ENCODE measurements at places on chromosomes 1 and 21.

GRCh38 chr21:28135646-28136045, 857.0 kb downstream of the LTN1 start:
- no peak for DNase-seq

- no peak for DNase-seq
Observed at GRCh38 chr21:46667741-46668380, 32.4 kb downstream of the PRMT2 start.

DNA sequence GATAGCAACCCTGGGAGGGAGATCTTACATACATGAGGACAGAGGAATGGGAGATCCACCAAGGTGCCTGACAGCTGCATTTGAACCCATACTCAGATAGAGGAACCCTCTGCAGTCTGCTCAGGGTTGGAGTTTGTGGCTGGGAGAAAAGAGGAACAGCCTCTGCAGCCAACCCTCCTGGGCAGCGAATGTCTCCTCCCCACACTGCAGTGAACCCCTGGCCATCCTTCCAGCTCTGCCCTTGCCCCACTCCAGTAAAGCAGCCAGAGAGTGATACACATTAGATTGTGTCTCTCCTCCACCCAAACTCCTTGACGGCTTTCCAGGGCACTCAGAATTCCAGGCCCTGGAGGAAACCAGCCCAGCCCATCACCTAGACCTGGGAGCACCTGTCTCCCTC, 137.7 kb downstream of the RUNX1 start:
- no peak for DNase-seq

DNA sequence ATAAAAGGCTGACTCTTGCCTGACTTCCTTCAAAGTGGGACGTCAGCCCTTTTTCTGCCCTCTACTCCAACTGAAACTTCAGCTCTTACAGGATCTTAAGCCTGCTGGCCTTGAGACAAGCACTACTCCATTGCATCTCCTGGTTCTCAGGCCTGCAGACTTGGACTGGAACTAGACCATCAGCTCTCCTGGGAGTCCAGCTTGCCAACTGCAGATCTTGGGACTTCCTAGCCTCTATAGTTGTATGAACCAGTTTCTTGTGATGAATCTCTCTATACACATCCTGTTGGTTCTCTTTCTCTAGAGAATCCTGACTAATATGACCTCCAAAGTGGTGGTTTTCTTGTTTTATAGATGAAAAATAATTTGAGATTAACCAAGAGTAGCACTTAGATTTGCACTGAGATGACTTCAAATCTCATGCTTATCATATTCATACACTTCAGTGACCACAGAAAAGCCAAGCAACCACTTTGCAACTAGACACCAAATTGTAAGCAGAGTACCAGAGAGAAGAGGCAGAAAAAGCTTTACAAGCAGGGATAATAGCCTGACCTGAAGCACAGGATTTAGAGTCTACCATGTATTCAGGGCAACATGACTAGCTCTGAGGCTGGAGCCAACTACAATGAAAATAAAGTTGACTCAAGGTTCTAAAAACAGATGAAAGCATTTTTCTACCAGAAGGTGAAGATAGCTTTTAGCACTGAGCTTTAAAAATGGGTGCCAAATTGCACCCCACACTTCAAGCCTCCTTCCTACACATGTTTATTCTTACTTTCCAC, 661.3 kb upstream of the USP24 start:
- no peak for DNase-seq

GRCh38 chr1:65459397-65459768, 38.9 kb downstream of the LEPR start:
- no peak for DNase-seq

DNA sequence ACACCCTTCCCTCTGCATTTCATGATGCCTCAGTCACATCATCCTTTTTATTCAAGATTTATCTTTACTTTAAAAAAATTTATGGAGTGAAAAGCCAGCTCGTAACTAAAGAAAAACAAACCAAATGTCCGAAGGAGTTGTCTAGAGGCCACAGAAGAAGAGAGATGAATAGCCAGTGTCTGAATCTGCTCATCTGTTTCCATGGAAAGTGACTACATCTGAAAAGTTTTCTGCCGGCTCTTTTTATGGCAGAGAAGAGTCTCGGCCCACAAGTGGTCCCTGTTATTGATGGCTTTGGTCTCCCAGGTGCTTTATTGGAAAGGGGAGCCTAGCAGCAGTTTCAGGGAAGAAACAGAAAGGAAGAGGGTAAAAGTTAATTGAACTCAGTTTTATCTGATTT, 5.6 kb downstream of the EVA1C start:
- no peak for DNase-seq

DNA sequence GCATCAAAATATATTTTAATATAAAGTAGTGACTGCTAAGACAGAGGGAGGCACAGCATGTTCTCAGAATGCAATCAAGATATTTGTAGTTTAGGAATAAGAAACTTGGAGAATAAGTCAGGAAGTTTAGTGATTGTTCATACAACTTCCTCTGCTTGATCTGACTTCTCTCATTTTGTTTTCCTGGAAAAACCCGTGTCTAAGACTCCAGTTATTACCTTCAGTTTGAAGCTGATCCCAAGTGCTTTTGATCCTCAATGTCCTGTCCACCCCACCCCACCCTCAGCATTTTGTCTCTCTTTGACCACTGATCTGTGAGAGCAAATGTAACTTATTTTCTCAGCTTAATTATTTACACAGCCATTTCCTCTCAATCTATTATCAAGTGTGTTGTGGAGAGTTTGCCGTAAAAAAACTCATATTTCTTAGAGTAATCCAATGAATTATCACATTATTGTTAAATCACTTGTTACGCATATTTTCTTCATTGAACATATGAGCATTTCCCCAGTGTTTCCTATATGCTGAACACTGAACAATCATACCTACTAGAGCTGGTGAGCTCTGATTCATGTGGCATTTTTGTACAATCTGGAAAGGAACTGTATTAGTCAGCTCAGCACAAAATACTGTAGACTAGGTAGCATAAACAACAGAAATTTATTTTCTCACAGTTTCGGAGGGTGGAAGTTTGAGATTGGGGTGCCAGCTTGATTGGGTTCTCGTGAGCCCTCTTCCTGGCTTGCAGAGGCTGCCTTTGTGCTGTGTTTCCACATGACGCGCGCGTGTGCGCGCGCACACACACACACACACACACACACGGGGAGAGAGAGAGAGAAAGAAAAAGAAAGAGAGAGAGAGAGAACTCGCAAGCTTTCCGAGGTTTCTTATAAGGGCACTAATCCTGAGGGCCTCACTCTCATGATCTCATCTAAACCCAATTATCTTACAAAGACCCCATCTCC, 65.5 kb upstream of the DPYD start:
- no peak for DNase-seq

DNA sequence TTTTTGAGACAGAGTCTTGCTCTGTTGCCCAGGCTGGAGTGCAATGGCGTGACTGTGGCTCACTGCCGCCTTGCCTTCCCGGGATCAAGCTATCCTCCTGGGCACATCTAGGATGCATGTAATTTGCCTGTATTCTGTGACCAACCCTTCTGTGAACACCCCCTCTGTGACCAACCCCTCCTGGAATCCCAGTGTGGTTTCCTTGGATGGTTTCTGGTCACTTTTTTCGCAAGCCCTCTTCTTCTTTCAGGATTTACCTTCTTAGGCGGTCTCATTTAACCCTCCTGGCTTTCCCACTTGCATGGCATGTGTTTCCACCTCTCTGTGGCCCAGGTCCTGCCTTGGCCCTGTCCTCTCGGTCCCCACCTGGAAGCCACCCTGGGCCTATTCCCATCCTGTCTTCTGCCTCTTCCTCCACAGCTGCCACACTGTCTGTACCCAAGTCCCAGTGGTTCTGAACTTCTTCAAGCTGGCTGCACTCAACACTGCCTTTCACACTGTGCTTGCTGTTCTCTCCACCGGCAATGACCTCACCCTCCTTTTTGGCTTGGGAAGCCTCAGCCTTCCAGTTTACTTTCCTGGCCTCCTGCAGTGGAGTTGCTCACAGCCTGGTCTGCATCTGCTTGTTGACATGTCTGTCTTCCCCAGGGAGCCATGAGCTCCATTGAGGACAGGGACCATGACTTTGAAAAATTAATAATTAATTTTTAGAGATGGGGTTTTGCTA, 57.0 kb downstream of the DISC1 start:
- no peak for DNase-seq

GRCh38 chr1:172673761-172674160, 14.9 kb downstream of the FASLG start:
- no peak for DNase-seq

DNA sequence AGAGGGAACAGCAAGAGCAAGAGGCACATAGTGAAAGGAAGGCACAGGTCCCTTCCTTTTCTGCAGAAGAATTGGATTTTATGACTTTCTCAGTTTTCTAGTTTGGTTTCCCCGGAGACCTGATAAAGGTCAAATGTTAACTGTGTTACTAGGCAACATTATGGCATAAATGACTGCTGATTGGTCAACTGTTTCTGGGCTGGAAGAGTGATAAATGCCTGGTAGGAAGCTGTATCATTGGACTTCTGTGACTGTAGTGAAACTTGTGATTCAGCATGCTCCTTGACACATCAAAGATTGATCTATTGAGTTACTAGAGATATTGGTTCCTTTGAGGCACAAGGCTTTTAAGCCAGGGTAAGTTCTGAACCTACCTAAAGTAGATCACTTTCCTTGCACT, 55.7 kb downstream of the LRRC8C start:
- DNase-seq = no peak

- no peak for DNase-seq
Observed at GRCh38 chr1:27314737-27315136, 7.2 kb upstream of the TMEM222 start.

GRCh38 chr1:73800376-73800775, 397.6 kb downstream of the LRRIQ3 start:
- no peak for DNase-seq

DNA sequence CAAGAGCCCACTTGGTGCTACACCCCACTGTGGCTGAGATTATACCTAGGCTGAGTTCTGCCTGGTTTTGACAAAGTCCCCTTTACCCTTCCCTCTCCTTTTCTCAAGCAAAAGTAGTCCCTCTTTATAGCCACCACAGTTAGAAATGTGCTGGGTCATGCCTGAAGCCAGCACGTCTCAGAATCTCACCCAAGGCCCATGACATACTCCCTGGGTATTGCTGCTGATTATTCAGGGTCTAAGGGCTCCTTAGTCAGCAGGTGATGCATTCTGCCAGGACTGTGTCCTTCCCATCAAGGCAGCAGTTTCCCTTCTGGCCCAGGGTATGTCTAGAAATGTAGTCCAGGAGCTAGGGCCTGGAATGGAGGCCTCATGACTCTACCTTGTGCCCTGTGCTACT, 67.3 kb upstream of the COX20 start:
- DNase-seq = no peak

DNA sequence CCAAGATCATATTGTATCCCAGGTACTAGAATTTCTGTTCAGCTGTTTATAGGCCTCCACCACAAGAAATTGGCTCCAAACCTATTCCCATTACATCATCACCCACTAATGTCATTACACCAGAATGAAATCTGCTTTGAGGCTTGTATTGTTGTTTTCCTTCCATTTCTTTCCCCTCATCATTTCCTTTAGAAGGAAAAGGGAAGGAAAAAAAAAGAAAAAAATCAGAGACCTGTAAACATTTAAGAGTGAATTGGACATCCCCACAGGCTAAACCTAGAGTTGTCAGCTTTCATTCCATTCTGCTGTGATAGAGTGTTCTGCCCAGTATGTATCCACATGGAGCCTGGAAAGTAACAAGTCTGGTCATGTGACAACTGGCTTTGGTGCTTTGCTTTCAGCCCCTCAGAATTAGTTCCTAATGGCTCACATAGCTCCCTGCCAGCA, 44.6 kb downstream of the NFYC start:
- DNase-seq = no peak

DNA sequence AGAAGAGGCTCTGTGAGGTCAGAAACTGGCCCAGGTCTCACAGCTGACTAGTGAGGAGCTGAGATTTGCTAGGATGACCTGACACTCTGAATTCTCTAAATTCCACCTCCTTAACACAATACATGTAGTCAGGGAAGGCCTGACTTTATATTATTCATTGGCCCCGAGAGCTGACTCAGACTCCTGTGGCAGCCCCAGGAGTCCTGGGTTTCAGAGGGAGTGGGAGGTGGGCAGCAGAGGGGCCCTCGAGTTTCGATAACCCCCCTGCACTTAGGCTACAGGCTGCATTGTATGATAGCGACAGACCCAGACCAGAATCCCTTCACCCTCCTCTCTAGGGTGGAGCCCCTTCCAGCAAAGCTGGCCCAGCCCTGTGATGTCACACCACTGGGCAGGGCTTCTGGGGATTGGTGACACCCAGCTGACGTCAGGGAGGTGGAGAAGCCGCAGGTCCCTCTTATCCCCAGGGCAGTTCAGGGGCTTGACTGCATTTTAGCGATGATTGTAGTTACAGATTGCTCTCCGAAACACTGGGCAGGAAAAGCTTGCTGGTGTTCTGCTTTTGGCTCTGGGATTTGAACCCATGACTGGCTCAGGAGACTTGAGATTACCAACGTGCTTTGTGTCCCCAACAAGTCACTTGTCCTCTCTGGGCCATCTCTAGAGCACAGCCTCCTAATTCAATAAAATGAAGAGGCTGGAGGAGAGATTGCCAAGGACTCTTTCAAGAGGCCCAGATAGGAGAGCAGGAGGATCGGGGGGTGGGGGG, 17.0 kb upstream of the GPR37L1 start:
- peak; percentile 73 for DNase-seq

DNA sequence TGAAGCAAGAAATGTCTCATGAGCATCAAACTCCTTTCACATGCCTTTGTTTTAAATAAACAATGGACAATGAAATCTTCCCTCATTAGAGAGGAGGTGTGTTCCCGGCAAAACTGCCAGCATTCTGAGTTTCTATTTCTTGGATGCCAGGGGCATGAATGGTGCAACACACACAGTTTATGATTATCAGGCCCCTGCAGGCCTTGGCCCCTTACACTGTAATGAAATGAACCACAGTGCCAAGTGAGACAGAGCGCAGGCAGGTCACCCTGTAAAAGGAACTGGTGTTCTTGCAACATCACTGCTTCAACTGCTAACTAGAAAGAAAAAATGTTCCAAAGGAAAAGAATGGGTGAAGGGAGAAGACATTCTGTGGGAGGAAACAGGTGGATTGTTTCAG, 3.8 kb upstream of the PIGC start:
- DNase-seq = no peak

DNA sequence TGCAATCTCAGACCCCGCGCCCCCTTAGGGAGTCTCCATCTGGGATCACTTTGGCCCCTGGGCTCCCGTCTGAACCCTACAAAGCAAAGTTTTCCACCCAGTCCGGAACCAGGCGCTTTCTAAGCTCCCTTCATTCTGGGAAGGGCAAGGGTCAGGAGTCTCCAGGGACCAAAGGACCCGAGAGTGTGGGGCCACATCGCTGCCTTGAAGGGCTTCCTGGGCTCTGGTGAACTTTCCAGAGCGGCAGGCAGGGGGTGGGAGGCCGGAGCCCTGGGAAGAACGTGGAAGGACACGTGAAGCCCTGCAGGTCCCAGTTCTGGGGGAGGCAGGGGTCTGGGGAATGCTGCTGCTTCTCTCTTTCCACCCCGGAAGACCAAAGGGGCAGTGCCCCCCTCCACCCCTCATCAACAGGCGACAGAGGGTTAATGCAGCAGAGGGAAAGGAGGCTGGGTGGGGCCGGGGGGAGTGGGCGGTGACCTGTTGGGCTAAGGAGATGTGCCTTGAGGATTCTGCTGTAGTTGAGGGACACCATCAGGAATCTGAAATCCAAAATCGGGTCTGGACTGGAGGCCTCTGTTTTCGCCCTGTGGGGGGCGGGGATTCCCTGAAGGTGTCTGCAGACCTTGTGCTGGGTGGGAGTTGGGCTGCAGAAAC, 734 bp downstream of the CDK18 start:
- DNase-seq = no peak

GRCh38 chr1:110902820-110903463, 30.0 kb downstream of the CD53 start:
- no peak for DNase-seq

GRCh38 chr1:71116729-71117128, 35.9 kb upstream of the ZRANB2 start:
- DNase-seq = no peak
